CD4-positive, alpha-beta T cell treated with Interferon gamma for 1 hour (primary cell): ENCODE measurements at places on chromosomes 7 and 10.

DNA sequence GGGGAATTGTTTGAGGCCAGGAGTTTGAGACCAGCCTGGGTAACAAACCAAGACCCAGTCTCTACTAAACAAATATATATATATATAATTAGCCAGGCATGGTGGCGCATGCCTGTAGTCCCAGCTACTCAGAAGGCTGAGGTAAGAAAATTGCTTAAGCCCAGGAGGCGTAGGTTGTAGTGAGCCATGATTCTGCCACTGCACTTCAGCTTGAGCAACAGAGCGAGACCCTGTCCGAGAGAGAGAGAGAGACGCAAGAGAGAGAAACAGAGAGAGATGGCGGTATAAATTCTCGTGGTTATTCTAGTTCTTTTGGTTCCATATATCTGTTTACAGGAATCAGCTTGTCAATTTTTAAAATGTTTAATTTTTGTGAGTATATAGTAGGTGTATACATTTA, 94.0 kb downstream of the TBXAS1 start:
- no peak for DNase-seq

GRCh38 chr7:141944811-141945210, 2.0 kb downstream of the CLEC5A start:
- no peak for DNase-seq

GRCh38 chr10:1575481-1576244, 161.7 kb downstream of the ADARB2 start:
- no peak for DNase-seq

DNA sequence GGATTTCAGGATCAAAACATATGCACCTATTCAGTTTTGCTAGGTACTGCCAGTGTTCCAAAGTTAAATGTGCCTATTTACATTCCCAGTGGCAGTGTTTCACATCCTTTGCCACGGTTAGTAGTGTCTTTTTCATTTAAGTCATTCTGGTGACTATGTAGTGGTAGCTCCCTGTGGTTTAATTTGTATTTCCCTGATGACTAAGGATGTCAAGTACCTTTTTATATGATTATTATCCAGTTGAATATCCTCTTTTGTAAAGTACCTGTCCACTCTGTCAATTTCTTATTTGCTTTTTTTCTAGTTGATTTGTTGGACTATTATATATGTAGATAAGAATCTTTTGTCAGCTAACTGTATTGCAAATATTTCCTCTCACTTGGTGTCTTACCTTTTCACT, 45.1 kb downstream of the TMEM60 start:
- DNase-seq = no peak

GRCh38 chr7:101878938-101879337, 61.5 kb downstream of the CUX1 start:
- no peak for DNase-seq

GRCh38 chr10:70909326-70909935, 21.1 kb upstream of the PCBD1 start:
- no peak for DNase-seq

DNA sequence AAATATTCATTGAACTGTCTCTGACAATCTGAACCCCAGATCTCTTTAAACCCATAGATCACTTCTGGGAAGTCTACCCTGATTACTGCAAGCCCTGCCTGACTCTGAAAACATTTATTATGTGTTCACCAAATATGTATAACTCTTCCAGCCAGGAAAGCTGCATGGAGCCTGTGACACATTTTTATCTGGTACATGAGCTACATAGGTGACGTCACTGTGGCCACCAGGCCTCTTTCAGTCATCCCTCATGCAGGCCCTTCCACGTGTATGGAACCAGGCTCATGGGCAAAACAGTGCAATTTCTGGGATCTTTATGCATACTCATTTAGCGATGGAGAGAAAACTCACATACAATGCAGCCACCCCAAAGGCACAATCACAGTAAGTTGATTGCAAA, 133.9 kb upstream of the NUPR2 start:
- DNase-seq = no peak

DNA sequence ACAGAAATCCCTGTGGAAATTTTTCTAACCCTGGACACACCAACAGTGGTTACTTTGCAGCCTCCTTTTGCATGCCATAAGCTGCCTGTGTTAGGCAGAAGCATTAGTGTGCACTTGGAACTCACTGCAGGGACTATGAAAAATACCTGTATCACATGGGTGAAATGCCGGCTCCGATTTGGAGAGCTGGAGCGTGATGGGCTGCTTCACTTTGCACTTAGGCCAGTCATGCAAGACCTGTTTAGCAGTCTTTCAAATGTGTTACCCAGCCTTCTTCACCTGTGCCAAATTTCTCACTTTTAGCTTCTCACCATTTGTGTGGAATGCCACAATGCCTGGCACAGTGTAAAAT, 11.3 kb downstream of the NCOA4 start:
- no peak for DNase-seq
